ENCODE measurements at places on chromosomes 3 and 15.
A peak's percentile ranks its signal among the peaks of the same experiment; 100 is the strongest.

DNA sequence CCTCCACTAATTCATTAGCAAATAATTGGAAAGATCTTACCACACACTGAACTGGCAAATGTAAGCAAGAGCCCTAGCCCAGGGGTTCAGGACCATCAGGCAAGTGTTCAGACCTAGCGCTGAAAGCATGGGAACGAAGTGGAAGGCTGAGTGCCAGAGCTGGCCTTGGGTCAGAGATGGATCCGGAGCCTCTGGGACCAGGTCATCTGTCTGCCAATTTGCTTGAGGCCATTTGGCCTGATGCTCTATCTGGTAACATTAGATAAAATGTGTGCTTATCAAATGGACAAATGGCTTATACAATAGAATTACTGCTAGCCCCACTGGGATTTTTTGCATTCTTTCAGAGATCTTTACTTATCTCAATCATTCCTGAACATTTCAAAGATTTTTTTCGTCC, 1.4 kb upstream of the TMC3 start:
- no peak for DNase-seq

DNA sequence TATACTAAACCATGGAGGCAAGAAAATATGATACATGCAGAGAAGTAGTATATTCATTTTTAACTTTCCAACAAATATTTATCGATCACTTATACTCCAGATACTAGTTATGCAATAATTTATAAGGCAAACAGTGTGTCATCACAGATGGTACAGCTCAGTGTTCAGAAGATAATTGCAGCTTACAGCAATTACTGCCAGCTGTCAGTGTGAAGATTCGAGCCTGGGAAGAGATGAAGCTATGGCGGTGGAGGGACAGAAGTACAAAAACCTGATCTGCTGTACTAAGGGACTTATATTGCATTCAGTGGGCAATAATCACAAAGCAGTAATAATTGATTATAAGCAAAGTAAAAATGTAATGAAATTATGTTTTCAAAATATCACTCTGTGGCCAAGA, 170.6 kb upstream of the EPHA3 start:
- DNase-seq: no peak

- DNase-seq: no peak
Measured at GRCh38 chr3:178971614-178972013, 100.0 kb downstream of the ZMAT3 start.

DNA sequence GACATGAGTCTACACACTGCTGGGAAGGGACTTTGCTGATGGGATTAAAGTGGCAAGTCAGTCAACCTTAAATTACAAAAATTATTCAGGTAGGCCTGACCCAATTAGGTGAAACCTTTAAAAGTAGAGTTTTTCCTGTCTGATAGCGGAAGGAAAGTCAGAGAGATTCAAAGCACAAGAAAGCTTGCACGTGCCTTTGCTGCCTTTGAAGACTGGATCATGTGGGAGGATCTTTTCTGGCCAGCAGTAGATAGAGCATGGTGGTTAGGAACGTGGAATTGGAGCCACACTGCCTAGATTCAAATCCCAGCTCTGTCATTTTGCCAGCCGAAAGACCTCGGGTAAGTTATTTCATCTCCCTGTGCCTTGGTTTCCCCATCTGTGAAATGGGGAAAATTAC, 265.8 kb upstream of the PROK2 start:
- DNase-seq: no peak

GRCh38 chr3:54800478-54800877, 127.4 kb downstream of the LRTM1 start:
- DNase-seq: no peak

- DNase-seq: no peak
Measured at GRCh38 chr3:134721214-134721613, 70.4 kb upstream of the KY start.

DNA sequence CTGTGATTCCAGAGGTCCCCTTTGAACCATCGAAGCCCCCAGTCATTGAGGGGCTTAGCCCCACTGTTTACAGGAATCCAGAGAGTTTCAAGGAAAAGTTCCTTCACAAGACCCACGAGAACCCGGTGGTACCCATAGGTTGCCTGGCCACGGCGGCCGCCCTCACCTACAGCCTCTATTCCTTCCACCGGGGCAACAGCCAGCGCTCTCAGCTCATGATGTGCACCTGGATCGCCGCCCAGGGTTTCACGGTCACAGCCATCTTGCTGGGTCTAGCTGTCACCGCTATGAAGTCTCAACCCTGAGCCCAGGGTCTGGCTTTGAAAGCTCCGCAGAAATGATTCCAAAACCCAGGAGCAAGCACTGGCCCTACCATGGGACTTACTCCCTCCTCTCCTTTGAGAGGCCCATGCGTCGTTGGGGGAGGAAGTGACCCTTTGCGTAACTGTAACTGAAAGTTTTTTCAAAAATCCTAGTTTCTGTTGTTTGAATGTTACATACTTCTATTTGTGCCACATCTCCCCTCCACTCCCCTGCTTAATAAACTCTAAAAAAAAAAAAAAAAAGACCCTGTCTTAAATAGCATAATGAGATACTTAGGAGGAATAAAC, 85.1 kb upstream of the CSPG5 start:
- DNase-seq: no peak

DNA sequence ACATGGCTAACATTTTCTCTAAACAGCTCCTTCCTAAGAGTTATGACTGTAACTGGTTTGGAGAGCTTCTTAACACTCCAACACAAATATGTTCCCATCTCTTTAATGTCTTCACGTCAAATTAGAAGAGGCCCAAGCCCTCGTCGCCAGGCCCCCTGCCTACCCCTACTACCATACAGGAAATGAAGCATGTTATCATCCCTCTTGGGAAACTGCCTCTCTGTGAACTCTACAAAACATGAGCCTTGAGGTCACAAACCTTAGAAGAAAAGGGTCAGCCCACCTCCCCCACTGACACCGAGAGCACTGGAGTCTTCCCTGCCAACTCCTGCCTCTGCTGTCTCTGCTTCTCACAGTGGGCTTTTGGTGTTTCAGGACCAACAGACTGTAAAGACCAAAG, 243.1 kb upstream of the STT3B start:
- DNase-seq: no peak

- peak; percentile 57 for DNase-seq
Measured at GRCh38 chr3:126197854-126198584, 17.6 kb upstream of the ALDH1L1 start.

- DNase-seq: no peak
Measured at GRCh38 chr3:20225769-20226168, 39.8 kb upstream of the SGO1 start.

DNA sequence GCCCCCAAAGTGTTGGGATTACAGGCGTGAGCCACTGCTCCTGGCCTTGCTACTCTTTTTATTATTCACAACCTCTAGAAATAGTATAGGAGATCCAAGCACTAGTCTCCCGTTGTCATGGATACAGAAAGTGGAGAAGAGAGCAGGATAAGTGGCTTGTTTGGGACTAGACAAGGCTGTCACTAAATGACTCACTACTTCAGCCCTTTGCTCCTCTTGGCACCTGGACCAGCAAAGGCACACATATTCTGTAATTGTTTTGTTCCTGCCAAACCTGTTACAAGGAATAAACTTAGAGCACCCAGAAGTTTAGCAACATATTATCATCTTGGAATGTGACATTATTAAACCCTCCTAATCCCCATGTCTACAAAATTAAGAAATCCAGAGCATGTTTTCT, 427.2 kb upstream of the THBS1 start:
- no peak for DNase-seq

DNA sequence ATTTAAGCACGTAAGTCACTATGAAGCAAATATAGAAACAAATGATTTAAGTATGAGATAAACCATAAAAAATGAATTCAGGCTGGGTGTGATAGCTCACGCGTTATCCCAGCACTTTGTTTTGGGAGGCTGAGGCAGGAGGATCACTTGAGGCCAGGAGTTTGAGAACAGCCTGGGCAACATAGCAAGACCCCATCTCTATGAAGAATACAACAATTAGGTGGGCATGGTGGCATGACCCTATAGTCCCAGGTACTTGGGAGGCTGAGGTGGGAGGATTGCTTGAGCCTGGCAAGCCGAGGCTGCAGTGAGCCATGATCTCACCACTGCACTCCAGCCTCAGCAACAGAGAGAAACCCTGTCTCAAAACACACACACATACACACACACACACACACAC, 34.2 kb downstream of the TMCC1 start:
- DNase-seq: no peak

DNA sequence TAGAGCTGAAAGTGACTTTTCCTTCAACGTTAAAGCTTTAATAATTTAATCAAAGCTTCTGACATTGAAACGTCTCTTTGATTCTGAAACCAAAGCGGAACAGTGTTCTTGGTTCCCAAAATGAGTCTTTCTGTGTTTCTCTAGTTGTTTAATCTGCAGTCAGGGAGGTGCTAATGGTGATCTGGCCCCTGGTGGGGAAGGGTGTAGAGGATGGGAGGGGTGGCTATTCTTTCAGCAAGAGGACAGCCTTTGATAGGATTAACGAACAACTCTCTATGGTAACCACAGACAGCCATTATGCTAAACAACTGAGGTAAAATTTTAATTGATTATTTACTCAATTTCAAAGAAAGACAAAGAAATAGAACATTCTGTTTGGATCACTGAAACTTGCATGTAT, 79.9 kb upstream of the CADPS start:
- DNase-seq: no peak

DNA sequence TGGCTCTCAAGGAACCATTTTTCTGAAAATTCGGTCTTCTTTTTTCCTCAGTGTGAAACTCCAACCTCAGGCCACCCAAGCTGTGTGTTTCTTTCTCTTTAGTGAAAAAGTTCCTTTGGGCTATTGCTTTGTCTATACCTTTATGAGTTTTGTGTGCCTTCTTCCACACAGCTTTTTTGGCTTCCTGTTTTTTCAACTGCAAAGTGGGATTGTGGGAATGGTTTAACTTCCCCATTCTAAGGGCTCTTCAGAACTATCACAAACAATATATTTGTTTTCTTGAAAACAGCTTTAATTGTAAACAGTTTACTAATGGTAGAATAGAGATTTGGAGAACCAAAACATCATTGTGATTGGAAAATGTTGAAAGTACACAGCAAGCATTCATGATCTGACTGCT, 10.4 kb downstream of the SYN2 start:
- DNase-seq: no peak

- DNase-seq: no peak
Measured at GRCh38 chr3:176579711-176580185, 617.5 kb downstream of the TBL1XR1 start.

DNA sequence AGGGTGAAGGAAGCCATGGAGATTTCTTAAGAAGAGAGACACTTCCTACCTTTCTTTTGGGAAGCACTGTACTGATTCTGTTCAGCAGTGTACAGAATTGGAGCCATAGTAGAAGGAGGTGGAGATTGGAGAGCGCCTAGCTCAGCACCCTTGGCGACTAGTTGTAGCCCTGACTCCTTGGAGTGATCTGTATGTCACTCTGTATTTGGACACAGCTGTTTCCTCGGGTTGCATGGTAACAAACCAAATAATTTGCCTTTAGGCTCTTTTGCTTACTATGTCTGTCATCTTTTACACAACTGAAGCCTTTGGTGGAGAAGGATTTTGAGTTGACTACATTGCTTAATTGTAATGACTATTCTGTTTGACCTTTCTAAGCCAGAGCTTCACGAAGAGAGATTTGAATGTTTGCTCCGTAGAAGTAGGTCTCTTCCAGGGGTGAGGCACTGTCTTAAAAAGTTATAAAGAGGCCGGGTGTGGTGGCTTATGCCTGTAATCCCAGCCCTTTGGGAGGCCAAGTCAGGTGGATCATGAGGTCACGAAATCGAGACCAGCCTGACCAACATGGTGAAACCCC, 77.1 kb downstream of the AKAP13 start:
- peak; percentile 52 for DNase-seq

GRCh38 chr3:160698599-160699195, 21.7 kb downstream of the ARL14 start:
- DNase-seq: no peak

GRCh38 chr3:161081633-161082032, 23.5 kb downstream of the B3GALNT1 start:
- no peak for DNase-seq

DNA sequence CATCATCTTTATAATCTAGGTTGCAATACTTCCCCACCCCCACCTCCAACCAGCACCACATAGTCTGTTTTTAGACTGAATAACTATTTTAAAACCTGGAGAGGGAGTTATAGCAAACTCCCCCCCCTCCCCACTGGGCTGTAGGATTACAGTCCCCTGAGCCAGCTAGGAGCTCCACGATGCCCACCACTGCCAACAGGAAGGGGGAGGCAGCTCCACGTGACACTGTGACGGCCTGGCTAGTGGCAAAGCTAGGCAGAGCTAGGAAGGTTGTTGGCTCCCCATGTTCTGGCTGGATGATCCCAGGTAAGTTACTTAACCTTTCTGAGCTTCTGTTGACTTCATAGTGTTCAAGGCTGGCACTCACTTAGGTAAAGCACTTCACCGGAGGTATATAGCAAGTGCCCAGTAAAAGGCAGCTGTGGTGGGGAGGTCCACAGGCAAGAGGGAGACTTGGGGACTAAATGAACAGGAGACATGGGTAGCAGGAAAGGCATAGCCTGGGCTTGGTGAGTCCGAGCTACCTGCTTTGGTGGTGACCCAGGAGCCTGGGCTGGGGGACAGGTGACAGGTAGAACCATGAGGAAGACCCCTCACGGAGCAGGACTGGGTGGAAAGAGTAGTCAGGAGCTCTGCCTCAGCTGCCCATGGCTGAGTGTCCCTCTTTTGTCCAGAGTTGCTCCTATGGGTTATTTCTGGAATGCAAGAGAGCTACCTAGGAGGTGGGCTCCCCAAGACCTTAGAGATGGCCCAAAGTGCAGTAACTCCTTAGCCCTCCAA, 4.0 kb upstream of the TBC1D21 start:
- no peak for DNase-seq

GRCh38 chr3:60289341-60290121, 961.7 kb downstream of the FHIT start:
- no peak for DNase-seq

GRCh38 chr3:157148196-157148889, 11.6 kb downstream of the CCNL1 start:
- no peak for DNase-seq

- DNase-seq: no peak
Measured at GRCh38 chr3:171620825-171621434, 160.7 kb upstream of the TNIK start.

DNA sequence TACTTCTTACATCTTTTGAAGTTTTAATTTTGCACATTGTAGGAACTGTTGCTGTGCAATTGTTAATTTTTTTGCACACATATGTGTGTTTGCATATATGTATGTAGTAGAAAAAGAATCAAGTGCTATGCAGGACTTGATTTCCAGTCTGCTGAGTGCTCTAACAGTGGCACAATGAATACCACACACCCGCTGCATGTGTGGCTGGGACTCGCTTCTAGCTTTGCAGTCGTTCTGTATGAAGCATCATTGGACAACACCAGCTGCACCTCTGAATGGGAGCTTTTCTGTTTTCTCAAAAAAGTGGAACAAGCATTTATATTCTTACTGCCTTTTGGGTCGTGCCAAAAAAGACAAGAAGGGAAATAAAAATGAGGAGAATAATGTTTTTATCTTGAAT, 564.7 kb downstream of the FOXP1 start:
- no peak for DNase-seq
